ENCODE measurements at places on chromosomes 16 and 17.

GRCh38 chr17:59627770-59628171 is 8.1 kb downstream of the CLTC start:
- DNase-seq: peak; percentile 56

DNA sequence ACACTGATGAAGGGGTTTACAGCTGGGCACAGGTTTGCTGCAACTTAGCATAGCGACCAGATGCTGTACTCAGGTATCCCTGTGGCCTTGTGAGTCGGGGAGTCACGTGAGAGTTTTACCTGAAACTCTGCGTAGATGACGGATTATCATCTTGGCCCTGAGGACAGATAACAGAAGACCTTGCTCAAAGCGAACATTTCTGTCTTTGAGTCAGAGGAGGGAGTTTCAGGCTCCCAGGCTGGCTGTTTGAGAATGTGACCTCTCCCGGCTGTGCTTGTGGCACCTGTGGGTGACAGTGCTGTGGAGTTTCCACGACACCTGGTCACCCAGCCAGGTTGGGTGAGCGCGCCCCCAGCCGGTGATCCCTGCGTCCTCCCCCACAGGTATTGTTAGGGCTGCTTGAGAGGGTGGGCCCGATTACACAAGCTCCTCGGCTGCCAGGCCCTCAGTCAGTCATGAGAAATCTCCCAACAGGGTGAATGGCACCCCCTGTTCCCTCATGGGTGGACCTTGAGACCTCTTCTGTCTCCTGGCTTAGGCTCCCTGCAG is 44.4 kb upstream of the CRISPLD2 start:
- no peak for DNase-seq

DNA sequence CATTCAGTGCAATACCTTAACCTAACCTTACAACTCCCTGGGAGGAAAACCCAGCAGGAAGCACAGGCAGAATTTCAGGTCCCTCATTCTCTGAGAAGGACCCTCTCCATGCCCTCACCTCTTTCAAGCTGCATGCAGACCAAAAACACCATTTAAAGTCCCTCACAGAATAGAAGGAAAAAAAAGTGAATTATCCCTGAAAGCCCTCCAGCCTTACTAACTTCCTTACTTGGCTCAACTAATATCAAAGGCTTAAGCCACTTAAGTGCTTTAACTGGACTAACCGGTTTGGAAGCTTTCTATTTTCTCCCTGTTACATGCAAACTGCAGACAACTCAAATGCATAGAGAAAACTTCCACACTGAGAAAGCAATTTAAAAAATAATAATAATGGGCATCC is 60.5 kb downstream of the ADAMTS18 start:
- DNase-seq: no peak

- DNase-seq: no peak
These were observed 93.4 kb downstream of the MSI2 start for GRCh38 chr17:57349541-57350247.

DNA sequence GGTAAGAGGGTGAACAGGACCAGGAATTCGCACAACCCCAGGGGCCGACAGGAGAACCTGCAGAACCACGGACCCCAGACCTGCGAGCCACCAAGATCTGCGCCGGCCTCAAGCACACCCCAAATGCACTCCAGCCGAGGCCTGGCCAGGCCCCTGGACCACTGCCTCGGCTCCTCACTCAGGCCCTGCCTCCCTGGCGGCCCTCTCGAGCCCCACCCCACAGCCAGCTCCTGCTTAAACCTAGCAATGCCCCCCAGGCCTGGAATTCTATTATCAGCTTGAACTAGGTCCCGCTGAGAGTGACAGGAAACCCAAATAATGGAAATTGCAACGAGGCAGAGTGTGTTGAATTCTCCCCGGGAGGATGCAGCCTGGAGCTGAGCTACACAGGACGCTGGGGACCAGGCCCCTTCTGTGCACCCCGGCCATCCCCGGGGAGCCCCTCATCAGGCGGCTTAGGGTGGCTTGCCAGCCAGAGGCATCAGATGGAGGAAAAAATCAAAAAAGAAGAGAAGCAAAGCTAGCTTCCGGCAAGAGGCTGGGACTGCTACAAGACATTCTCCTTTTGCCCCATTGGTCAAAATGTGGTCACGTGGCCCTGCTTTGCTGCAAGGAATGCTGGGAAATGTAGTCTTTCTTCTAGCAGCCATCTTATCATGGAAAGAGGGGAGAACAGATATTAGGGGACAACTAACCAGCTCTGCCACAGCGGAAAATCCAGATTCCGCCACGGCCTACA is 2.4 kb upstream of the ENPP7 start:
- peak; percentile 87 for DNase-seq

DNA sequence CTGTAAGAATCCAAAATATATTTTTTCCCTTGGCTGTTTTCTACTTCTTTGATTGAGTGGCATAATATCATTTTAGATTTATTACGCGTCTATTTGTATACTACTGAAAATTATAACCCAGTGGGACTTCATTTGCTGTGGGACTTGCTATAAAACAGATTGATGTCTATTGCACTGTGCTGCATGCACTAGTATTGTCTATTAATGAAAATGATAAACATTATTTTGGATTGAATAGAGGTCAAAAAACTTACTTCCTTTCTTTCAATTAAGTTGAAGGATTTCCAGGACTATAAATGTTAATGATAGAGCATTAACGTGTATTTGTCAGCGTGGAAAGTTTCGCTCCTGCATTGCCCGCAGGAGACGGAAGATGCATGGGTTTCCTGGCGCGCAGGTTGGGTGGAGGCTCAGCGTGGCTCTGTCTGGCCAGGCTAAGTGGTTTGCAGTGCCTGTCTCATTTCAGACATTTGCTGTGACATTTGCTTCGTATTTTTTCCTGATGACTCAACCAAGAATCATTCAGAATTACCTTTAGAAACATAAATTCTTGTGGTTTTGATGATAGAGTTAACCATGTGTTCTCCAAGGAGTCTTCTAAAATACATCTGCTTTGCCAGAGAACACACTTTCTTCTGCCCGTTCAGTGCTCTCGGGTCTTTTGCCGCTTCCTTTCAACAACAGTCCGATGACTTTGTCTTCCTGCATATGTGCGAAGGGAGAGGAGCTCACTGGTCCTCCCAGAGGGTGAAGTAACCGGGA is 216.7 kb downstream of the RPTOR start:
- DNase-seq: no peak

DNA sequence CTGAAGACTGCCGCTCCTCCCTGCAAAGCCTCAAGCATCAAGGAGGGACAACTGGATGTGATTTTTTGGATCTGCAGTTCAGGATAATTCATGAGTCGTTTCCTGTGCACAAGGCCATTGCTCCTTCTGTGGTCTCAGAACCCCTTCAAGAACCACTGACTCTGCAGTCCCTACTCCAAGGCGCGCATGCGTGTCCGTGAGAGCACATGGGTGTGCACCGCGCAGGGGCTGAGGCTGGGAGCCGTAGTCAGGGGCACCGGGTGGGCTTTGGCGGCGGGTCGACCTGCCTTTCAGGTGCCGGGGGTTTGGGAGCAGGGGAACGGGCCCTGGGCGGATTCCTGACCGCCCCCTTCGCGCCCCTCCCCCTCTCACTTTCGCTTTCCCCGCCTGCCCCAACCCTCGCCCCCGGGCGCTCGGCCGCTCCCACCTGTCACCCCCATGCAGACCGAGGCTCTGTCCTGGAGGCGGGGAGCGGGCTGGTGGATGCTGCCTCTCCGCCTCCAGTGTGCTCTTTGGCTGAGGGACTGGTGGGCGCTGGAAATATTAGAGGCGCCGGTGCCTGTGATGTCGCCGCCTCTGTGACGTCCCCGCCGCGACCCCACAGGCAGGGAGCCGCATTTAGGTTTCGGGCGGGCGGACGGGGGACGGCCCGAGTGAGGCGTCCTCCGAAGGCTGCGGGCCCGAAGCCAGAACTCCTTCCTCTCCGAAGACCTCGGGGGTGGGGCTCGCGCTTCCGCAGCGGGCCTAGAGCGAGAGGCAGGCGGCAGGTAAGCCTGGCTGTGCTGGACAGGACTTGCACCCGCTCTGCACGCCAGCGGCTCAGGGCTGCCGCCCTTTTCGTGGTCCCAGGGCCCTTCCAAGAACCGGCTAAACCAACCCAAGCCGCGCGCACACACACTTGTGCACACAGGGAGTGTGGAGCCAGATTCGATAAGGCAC is at the start of gene SPATA32:
SPATA32 (minus strand) TSS at position 518 of the 939 bp plus-strand sequence; CDS start at position 440, 78 bp downstream.
- peak; percentile 30 for DNase-seq

DNA sequence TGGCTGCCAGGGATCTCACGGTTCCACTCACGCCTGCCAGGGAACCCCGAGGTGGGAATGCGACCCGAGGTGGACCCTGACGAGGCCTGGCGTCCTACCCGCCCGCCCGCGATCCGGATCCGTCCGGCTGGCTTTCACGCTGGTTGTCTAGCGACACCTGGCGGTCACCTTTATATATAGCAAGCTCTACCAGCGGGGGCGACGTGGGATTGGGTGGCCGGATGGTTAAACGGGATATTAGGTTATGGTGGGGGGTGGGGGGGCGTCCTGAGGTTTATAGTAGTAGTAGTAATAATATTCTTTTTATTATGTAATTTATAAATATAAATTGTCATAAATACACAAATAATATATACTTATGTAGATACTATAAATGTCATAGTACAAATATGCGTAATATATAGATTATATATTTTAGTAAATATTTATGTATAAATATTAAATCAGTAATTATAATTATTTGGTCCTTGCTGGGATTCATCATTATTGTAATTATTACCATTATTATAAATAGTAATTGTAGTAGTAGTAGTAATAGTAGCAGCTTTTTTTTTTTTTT is 136.9 kb downstream of the KCNJ12 start:
- peak; percentile 51 for DNase-seq

- no peak for DNase-seq
These were observed 28.4 kb upstream of the MED13 start for GRCh38 chr17:62093188-62094155.

- no peak for DNase-seq
These were observed 97.3 kb upstream of the CHMP6 start for GRCh38 chr17:80894439-80894721.

DNA sequence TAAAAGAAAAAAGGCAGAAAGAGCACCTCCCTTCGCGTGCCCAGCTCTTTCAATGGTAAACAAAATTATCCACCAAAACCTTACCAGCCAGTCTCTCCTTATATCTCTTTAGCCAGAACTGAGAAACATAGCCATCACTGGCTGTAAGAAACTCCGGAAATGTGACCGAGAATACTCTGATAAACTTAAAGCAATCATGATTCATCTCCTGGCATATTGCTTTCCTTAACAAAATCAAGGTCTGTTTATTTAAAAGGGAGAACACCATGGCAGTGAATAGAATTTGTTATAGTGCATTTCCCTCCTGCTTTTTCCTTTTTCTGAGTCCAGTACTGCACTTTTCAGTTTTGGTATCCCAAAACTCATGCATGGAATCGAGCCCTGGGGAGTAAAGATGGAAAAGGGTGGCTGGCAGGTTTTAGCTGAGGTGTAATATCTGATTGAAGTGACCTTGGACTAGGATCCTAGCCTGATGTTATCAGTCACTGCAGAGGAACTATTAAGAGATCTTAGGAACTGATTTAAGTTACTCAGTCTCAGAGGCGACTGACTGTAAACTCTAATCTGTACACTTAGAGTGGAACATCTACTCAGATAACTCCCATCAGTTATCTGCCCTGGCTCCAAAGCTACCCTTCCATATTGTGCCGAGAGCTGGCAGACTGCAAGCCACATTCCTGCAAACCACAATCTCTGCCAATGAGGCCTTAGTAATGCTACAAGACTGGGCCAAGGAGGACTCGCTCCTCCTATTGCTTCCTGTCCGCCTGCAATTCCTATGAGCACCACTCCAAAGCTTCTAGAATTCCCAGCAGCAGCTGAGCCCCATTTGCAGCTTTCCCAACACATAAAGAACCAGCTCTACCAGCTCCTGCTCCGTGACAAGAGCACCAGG is 7.4 kb upstream of the COX10 start:
- DNase-seq: no peak

DNA sequence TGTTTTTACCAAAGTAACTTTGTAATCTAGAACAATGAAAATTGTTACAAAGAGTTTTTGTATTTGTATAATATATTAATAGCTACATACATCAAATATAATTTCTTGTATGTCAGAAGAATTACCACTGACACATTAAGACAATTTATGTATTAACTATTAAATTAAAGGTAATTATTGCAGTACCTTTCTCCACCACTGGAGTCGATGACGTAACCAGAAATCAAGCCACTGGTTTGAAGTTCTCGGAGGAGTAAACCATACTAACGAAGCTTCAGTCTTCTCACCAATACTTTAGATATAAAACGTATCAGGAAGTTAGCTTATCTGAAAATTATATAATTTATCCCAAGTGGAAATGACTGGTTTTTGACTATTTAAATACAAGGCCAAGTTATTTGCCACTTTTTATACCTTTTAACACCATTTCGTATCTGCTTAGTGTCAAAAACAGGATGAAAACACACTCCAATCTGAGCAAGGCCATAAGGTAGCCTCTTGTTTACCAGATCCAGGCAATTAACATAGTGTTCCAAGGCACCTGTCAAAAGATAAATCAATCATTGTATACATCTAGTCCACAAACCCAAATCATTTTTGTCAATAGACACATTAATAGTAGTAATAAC is 4.3 kb downstream of the POLG2 start:
- peak; percentile 56 for DNase-seq

- no peak for DNase-seq
These were observed at the start of gene STX1B for GRCh38 chr16:31010585-31011325. Gene STX1B (minus strand): TSS chr16:31010638. CDS start chr16:31010396, 242 bp downstream.

- no peak for DNase-seq
These were observed 1.0 kb upstream of the CREBBP start for GRCh38 chr16:3881499-3881990.

- DNase-seq: no peak
These were observed 30.4 kb downstream of the TRAF4 start for GRCh38 chr17:28774206-28774605.

DNA sequence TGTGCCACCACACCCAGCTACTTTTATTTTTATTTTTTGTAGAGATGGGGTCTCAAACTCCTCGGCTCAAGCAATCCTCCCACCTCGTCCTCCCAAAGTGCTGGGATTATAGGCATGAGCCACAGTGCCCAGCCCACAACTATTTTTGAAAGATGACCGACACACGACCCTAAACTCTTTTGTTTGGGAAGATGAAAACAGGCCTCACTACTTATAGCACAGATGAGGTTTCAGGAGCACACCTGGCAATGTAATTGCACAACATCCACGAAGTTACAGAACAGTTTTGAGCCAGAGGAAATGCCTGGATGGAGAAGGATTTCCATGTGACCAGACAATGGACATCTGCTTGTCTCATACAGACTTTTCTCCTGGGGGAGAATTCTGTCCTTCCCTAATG is 43.4 kb upstream of the PRSS54 start:
- no peak for DNase-seq

GRCh38 chr16:23597003-23597756 is 1.1 kb upstream of the NDUFAB1 start:
- peak; percentile 22 for DNase-seq

DNA sequence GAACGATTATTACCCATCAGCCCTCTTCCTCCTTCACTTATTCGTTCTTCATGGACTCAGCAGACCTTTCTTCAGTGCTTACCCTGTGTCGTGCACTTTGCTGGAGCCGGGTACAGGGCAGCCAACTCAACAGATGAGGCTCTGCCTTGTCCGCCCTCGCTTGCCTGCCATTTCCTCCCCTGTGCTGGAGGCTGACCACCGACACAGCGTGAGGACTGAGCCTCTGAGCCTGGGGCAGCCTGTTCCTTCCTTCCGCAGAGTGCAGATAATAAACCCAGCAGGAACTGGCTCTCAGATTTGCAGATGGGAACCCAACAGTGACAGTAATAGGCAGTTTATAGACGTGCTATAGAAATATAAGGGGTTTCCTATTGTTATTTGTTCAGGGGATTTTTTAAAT is 7.0 kb upstream of the SLC39A11 start:
- peak; percentile 72 for DNase-seq

Measured in AML-193 (cell line).